ENCODE measurements at places on chromosomes 3 and 15.
A peak's percentile ranks its signal among the peaks of the same experiment; 100 is the strongest.

DNA sequence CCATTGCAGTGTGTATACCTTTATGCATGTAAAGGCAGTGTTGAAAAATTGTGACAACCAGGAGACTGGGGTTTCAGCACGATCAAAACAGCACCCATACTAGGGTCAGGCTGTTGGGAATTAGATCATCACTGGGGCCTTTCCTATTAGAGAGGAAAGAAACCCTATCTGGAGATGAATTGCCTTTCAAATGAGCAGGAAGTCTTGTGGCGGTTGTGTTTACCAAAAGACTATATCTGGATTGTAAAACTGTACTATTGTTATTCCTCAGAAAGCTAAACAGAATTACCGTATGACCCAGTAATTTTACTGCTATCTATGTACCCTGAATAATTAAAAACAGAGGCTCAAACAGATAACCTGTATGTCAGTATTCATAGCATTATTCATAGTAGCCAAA lies 10.1 kb downstream of the UBE2E1 start:
- no peak for DNase-seq

DNA sequence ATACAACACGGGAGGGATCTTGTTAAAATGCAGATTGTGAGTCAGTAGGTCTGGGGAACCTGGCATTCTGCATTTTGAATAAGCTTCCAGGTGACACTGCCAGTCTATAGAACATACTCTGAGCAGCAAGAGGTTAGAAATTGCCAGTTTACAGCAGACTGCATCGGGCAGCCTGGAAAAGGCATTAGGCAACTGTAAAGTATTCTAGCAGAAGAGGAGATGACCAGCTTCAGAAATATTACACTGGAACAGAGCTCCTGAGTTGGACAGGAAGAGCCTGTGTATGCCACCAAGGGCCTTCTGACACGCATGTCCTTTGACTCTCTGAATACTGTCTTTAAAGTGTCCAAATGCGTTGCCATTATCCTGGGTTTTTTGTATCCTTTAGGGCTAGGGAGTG lies 2.5 kb upstream of the ACAN start:
- DNase-seq, result no peak

- no peak for DNase-seq
Observed at GRCh38 chr15:100112636-100113305, 229.0 kb downstream of the ADAMTS17 start.

- no peak for DNase-seq
Observed at GRCh38 chr15:33985287-33985686, 17.0 kb downstream of the CHRM5 start.

- no peak for DNase-seq
Observed at GRCh38 chr15:43406808-43407207, 35.9 kb downstream of the TUBGCP4 start.

GRCh38 chr3:42236611-42237010 lies 29.4 kb downstream of the CCK start:
- no peak for DNase-seq

- DNase-seq, result no peak
Observed at GRCh38 chr3:154862265-154862664, 217.9 kb upstream of the MME start.

- DNase-seq, result peak; percentile 23
Observed at GRCh38 chr15:64152507-64153387, 1.2 kb downstream of the SNX22 start.

DNA sequence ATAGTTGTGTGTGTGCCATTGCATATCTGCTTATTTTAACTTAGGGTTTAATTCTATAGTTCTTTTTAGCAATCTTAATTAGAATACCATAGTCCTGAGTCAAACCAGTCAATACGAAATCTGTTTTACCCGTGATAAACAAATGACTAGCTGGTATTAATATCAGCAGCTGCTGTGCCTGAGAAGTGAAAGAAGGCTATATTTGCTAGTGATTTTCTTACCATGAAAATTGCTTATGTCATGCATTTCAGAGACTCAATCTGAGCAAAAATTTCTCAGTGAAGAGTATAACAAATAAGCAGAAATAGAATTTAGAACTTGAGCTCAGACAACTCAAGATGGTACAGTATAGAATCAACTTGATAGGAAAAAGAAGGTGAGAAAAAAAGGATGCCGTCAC lies 820.4 kb downstream of the NAALADL2 start:
- no peak for DNase-seq
